Esophagus squamous epithelium (tissue), 5 donors: ENCODE measurements at places on chromosomes 4 and X.
A peak's percentile ranks its signal among the peaks of the same experiment; 100 is the strongest.

DNA sequence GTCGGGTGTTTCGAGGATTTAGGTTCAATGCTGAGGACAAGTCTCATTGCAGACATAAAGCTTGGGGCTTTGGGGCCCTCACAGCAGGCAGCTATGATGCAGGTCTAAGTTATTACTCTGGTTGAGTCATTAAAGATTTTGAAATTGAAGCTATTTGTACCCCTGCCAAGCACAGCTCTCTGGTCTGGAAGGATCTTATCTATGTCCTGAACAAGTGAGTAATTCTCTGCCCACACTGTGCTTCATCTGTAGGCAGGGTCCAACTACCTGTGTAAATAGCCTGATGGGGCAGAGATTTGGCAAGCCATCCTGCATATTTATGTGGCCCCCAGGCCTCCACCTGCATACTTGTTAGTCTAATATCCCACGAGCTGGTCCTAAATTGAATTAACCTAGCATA, 41.4 kb upstream of the MAGEA4 start:
- DNase-seq = no peak

GRCh38 chr4:13524504-13525243, 19.6 kb downstream of the NKX3-2 start:
- DNase-seq = no peak

GRCh38 chr4:78612398-78613178, 61.0 kb downstream of the ANXA3 start:
- DNase-seq = peak; percentile 0

- DNase-seq = no peak
Measured at GRCh38 chrX:141760761-141761160, 62.2 kb upstream of the SPANXD start.

DNA sequence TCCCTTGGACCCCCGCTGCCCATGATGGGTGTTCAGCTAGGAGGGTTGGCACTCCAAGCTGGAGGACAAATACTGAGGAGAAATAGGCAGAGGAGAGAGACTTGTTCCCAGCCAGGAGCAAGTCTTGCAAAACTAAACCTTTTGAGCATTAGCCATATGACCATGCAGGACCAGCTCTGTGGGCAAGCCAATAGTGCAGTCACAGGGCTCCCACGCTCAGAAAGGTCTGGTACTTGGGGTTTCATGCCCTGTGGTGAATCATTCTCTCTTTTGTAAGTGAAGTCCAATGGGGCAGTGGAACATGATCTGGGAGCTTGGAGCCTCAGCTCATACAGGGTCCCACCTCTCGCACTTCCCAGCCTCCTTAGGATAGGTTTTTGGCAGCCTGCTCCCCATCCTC, 300.9 kb downstream of the BCOR start:
- DNase-seq = no peak

DNA sequence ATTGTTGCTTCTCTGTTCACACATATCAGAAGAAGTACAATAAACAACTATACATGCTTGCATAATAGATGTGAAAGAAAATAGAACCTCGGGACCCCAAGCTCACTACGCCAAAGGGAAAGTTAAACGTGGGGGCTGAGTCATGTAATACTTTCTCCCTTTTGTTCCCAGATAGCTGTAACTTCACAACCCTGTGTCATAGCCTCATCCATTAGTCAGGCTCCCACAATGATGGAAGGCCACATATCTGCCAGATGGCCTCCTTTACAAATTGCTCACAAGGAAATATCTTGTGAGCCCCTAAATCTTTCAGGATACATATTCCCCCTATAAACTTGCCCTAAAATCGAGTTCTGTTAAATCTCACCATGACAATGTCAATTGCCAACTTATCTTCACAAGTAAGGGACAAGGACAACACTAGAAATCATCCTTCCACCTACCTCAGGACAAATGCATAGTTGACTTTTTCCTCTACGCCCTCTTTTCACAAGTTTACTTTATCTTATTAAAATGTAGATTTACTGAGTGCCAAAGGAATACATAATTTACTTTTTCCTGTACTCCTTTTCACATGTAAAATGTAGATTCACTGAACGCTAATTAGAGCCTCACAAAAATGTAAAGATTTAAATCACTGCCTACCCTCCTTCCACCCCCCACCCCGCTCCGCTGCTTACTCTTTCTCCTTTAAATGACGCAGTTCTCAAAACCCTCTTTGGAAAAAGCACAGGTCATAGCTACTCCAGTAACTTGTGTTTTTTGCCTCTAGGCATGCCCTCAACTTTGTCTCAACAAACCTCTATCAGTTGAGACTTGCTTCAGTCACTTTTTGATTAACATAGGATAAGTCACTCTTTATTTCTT, 477.1 kb downstream of the DTHD1 start:
- no peak for DNase-seq

- DNase-seq = no peak
Measured at GRCh38 chrX:74449937-74450330, 28.6 kb downstream of the SLC16A2 start.

DNA sequence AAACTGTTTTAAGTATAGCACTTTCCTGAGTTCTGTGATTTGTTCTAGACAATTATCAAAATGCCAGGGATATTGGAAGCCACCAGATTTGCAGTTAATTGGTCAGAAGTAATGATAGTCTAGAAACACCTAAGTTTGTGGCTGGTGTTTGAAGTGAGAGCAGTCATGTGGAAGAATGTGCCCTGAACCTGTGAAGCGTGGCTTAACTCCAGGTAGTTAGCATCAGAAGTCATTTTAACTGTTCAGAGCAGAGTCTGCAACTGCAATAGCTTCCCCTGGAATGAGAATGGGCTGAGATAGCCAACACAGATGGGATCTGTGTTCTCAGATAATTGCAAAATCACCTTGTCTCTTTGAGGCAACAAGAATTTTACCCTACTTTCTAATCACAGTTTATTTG, 255.1 kb upstream of the GK2 start:
- no peak for DNase-seq

DNA sequence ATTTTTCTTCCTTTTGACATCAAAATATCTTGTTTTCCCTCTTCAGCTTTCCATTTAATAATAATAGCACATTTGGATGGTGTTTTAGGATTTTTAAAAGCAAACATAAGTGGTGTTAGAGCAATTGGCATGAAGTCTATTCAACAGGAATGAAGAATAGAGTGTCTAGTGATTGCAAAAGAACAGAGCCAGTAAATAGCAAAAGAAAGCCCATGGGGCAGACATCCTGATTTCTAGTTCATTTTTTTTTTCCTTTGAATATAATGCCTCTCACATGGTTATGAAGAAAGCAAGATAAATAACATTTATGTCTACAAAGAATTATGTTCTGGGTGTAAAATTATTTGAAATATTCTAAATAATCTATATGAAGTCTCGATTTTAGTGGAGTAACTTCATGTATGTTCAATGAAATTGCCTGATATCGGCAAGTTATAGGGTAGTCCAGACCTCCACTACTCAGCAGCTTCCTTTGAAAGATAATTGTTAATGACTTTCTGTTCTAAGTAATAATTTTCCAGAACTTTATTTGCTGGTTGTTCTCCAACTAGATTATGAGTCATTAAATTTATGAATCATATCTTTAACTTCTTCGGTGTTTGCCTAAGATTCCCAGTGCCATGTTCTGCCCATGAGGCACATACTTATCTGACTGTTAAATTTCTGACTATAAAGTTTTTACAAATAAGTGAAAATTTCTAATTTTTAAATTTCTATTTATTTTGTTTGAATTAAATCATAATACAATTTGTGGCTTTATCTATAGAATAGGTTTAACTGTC, 587.9 kb downstream of the TLL1 start:
- no peak for DNase-seq

GRCh38 chrX:35726176-35726575, 72.0 kb upstream of the MAGEB16 start:
- DNase-seq = no peak

GRCh38 chrX:2689773-2690666, 1.1 kb upstream of the CD99 start:
- no peak for DNase-seq

GRCh38 chrX:3748052-3748559, 34.7 kb upstream of the PRKX start:
- DNase-seq = no peak

GRCh38 chr4:189129044-189129694, 811.5 kb upstream of the FRG1 start:
- no peak for DNase-seq

GRCh38 chr4:106343865-106344646, 24.5 kb downstream of the GIMD1 start:
- DNase-seq = no peak

GRCh38 chr4:35690271-35690670, 554.0 kb downstream of the ARAP2 start:
- DNase-seq = no peak

- no peak for DNase-seq
Measured at GRCh38 chr4:2702361-2702760, 53.8 kb downstream of the TNIP2 start.

DNA sequence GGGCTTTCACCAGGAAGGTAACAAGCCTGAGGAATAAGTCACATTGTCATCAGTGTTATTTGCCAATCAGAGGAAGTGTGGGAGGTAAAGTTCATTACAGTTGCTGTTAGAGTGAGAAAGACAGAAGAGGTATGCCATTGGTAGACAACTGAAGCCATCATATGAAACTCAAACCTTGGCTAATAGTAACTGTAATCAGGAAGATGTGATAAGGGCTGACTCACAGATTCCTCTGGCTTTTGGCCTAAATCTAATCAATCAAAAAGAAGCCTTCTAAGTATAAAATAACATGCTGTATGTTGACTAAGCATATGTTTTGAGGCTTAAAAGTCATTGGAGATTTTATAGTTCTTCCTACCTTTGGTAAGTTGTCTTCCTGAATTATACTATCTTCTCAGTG, 242.8 kb downstream of the PCDH7 start:
- no peak for DNase-seq

DNA sequence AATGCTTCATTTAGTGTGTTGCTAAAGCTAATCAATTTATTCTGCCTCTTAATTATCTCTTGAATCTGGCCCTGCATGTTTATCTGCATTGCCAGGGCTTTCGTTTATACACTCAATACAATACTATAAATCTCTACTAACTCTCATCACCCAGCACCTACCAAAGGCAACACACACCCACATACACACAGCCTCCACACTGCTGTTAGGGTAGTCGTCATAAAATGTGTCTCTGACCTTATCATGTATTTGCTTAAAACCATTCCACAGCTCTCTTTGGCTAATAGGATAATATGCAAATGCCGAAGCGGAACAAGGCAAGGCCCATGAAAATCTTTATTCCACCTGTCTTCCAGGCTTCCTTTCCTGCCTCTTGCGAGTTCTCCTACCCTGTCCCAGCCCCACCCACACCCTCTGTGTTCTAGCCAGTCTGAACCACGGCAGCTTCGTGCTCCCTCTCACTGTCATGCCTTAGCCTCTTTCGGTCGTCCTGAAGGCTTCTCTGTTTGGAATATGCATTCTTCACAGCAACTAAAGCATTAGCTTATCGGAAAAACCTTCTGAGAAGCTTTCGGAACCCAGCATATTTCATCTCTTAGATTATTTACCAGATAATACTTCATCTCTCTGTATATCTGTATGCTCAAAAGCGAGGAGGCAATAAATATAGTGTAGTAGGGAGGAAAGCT, 333.5 kb downstream of the TENM3 start:
- DNase-seq = no peak

DNA sequence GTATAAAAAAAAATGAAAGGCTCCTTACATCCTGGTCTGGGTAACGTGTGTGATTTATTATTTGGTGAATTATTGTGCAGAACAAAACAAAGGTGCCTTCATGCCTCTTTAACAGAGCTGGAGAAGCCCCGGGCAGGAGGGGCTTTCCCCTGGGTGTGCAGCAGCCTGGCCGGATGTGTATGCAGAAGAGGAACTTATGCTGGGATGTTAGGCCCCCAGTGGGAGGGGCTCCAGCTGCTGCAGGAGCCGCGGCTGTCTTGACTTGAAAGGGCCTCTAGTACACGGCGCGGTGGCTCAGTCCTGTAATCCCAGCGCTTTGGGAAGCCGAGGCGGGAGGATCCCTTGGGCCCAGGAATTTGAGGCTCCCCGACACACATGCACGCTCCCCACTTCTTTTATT, 16.0 kb downstream of the CCNQ start:
- DNase-seq = no peak

DNA sequence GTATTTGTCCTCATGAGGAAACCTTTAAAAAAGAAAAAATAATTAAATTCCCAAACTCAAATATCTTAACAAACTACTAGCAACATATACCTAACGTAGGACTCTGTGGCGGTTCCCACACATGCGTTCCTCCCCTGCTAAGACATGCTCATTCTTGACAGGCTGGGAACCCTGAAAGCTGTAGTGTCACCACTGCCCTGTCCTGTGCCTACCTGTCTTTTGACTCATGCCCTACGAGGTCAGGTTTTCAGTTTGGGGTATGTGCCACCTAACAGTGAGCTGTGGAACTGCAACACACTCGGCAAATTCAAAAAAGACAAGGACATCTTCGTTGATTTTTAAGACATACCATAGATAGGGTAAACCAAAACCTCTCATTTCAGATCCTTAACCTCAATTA, 17.8 kb downstream of the IDS start:
- no peak for DNase-seq

DNA sequence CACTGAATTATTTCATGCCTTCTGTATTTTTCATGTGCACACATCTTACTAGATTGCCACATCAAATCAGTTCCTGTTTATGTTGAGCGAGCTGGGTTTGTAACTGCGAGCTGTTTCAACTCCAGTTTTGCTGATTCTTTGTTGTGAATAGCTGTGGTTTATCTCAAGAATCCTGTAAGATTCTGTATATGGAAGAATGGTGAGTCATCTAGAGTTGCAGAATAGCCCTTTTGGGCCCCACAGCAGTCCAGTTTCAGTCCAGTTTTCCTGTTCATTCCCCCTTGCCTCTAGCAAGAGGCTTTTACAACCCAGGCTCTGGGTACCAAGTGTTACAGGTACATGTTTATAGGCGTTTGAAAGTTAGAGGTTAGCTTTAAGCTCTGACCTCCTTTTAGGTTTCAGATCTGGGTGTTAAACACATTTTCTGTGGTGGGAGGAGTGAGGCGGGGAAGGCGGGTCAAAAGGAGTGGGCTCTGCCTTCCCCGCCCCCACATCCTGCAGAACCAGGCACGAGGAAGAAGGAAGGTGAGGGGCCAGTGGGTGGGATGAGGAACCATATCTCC, 32.7 kb downstream of the TBC1D14 start:
- DNase-seq = no peak

- DNase-seq = no peak
Measured at GRCh38 chr4:169229571-169230028, 41.2 kb downstream of the SH3RF1 start.

- no peak for DNase-seq
Measured at GRCh38 chr4:41509451-41509866, 28.5 kb upstream of the LIMCH1 start.
